Bronchus fibroblast of lung (primary cell): ENCODE measurements at places on chromosomes 5 and 9. TPM values are rescaled to one million over a fixed set of nuclear protein-coding genes. Genes with fewer than 3 reads are reported as not detected.

SRD5A1 gene
- 9.1 and 14.1 TPM in 2 replicates for total RNA-seq

NIM1K gene
- 0.74 and 1.0 TPM in 2 replicates for total RNA-seq

FRMD3 gene
- total RNA-seq = 0.59 and 2.0 TPM in 2 replicates

ECSCR gene
- 1.0 and 1.2 TPM in 2 replicates for total RNA-seq

STOM gene
- 66.6 and 73.0 TPM in 2 replicates for total RNA-seq

NRG2 gene
- 0.15 and 0.17 TPM in 2 replicates for total RNA-seq

LCN10 gene
- total RNA-seq = not detected in 2 replicates

ANGPTL2 gene
- 4.6 and 4.9 TPM in 2 replicates for total RNA-seq

THBS4 gene
- 1.2 and 2.4 TPM in 2 replicates for total RNA-seq

ADGRD2 gene
- not detected in 2 replicates for total RNA-seq

GABRP gene
- total RNA-seq = not detected in 2 replicates

PCYOX1L gene
- total RNA-seq = 11.7 and 13.1 TPM in 2 replicates
